ENCODE measurements at places on chromosomes 2 and 18.

- no peak for DNase-seq
Observed at GRCh38 chr18:42706029-42706608, 409.4 kb downstream of the RIT2 start.

GRCh38 chr2:172480301-172481218, 53.2 kb downstream of the ITGA6 start:
- no peak for DNase-seq

- DNase-seq, result no peak
Observed at GRCh38 chr2:64404743-64405142, 49.2 kb upstream of the LGALSL start.

- DNase-seq, result no peak
Observed at GRCh38 chr2:100998235-100998573, 3.9 kb upstream of the RPL31 start.

GRCh38 chr2:189411860-189412259, 29.4 kb upstream of the WDR75 start:
- no peak for DNase-seq

GRCh38 chr2:196074631-196075030, 6.0 kb upstream of the DNAH7 start:
- DNase-seq, result no peak

DNA sequence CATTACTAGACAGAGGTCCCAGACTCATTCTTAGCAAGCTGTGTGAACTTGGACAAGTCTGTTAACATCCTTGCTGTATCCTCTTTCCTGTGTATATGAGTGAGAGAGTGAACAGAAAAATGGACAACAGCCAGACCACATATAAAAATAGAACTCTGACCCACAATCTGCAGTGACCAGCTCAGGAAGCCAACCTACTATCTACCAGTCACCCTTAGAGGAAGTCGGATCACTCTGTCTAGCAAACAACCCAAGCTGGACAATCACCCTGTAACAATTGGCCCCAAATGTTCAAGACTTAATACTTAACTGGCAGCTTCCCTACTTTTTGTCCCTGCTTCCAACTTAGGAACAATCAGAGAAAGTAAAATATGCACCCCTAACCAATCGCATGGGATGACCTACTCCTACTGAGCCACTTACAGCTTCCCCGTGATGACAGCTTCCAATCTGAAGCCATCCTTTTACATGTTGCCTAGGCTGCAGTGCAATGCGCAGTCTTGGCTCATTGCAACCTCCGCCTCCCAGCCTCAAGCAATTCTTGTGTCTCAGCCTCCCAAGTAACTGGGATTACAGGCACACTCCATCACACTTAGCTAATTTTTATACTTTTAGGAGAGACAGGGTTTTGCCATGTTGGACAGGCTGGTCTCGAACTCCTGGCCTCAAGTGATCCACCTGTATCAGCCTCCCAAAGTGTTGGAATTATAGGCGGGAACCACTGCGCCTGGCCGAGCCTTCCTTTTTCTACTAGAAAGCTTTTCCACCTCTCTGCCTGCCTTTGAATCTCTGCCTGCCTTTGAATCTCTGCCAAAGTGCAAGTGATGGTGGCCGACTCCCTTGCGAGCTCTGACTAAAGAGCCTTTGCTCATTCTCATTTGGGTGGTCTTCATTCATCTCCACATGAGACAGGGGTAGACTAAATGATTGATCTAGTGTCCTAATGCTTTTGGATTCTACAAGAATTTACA, 158.3 kb upstream of the NDUFV2 start:
- DNase-seq, result no peak

Measured in T-helper 17 cell (primary cell).